ENCODE measurements at places on chromosomes 7 and 10. TPM values are rescaled to one million over a fixed set of nuclear protein-coding genes. Genes with fewer than 3 reads are reported as not detected.

MYO1G gene
- 371 TPM for total RNA-seq

OR2A5 gene
- not detected for total RNA-seq

LAMB4 gene
- total RNA-seq: not detected

STMP1 gene
- 24.2 TPM for total RNA-seq

GJD4 gene
- not detected for total RNA-seq

VPS37D gene
- 0.68 TPM for total RNA-seq

SEMA3E gene
- total RNA-seq: not detected
